ENCODE measurements at places on chromosomes 3 and 15. TPM values are rescaled to one million over a fixed set of nuclear protein-coding genes. Genes with fewer than 3 reads are reported as not detected.

P3H2 gene
- 9.3 TPM for polyA plus RNA-seq

GRCh38 chr3:111952866-111953450 is 25.9 kb upstream of the ABHD10 start:
- H3K4me3 ChIP-seq: no peak overlapping the region
- H3K36me3 ChIP-seq: peaks cover 15% of the 10 kb centered on the region
- H3K27me3 ChIP-seq: no peaks in the 10 kb centered on the region
- no peak for DNase-seq

MAGEL2 gene
- polyA plus RNA-seq: 2.0 TPM

- H3K27me3 ChIP-seq: no peaks in the 10 kb centered on the region
- no peak overlapping the region for H3K4me3 ChIP-seq
- no peak for DNase-seq
Measured at GRCh38 chr15:80849308-80849707, 70.1 kb downstream of the CEMIP start.

TRAK1 gene
- 36.2 TPM for polyA plus RNA-seq

- peaks cover 4% of the 10 kb centered on the region for H3K4me1 ChIP-seq
- no peak overlapping the region for H3K27ac ChIP-seq
- no peaks in the 10 kb centered on the region for H3K27me3 ChIP-seq
- no peak for DNase-seq
- H3K4me3 ChIP-seq: no peak overlapping the region
Measured at GRCh38 chr3:20190991-20191390, 5.0 kb upstream of the SGO1 start.

- peak overlapping the region; percentile 60 for H3K27ac ChIP-seq
- DNase-seq: no peak
- H3K4me1 ChIP-seq: peaks cover 44% of the 10 kb centered on the region
Measured at GRCh38 chr3:51391566-51392354, 675 bp downstream of the RBM15B start.

MYL3 gene
- 6.7 TPM for polyA plus RNA-seq

DNA sequence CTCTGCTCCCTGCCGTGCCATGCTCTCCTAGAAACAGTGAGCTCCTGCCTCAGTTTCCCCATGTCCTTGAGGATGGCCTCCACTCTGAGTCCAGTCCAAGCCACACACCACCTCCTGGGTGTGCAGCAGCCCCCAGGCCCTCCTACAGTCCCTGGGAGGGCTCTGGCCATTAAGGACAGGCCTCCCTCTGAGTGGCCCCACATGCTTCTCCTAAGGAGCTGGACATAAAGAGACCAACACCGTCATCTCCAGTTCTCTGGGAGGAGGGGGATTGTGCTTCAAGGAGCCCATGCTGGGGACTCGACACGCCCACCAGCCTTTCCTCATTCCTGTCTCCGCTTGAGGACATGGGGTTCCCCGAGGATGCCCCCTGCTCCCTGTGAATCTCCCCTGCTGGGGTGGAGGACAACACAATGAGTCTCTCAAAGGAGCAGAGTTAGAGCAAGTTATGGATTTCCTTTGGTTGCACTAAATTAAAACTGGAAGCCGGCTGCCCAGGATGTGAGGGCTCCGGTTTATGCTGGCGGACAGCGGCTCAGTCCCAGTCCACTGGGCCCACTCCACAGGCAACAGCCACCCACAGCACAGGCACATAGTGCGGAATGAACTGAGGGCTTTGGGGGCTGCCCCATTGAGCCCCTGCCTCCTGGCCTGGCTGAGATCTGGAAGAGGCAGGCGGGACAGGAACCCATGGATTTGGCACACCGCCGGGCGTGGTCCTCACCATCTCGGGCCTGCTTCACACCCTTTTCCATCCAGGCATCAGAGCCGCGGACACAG is 165.6 kb upstream of the IQSEC1 start:
- no peak for DNase-seq
- no peak overlapping the region for H3K4me3 ChIP-seq
- H3K27me3 ChIP-seq: peaks cover 23% of the 10 kb centered on the region
- H3K36me3 ChIP-seq: no peaks in the 10 kb centered on the region
- H3K27ac ChIP-seq: no peak overlapping the region

DNA sequence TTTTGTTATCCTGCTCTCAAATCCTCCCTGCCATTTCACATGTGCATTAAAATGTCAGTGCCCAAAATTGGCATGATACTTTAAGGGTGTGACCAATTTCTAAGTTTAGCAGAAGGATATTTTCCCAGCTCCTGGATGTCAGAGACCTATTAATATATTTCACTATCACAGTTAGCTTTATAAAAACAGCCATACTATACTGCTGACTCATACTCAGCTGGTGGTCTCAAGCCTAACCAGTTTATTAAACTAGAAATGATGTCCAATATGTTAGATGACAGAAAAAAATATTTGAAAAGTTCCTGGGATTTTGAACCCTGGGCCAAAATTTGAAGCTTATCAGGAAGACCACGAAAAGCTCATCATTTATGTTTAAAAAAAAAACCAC is 60.9 kb upstream of the ZNF280D start:
- no peaks in the 10 kb centered on the region for H3K27me3 ChIP-seq
- no peaks in the 10 kb centered on the region for H3K4me1 ChIP-seq
- H3K36me3 ChIP-seq: no peaks in the 10 kb centered on the region
- no peak overlapping the region for H3K4me3 ChIP-seq
- no peak for DNase-seq

NOX5 gene
- 0.16 TPM for polyA plus RNA-seq

DNA sequence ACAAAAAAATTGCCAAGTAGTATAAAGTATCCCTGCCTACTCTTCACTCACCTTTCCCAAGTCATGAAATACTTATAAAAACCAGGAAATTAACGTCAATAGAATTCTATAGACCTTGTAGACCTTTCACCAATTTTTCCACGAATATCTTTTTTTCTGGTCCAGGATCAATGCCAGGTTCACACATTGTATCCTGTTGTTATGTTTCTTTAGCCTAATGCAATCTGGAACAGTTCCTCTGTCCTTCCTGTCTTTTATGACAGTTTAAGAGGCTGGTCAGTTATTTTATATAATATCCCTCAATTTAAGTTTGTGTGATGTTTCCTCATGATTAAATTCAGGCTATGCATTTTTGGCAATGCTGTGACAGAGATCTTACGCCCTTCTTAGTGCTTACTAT is 63.2 kb upstream of the MAGI1 start:
- H3K27me3 ChIP-seq: no peaks in the 10 kb centered on the region
- no peak for DNase-seq
- no peak overlapping the region for H3K4me3 ChIP-seq
- no peak overlapping the region for H3K27ac ChIP-seq
- H3K36me3 ChIP-seq: no peaks in the 10 kb centered on the region

- no peak overlapping the region for H3K4me3 ChIP-seq
- H3K36me3 ChIP-seq: no peaks in the 10 kb centered on the region
- H3K27ac ChIP-seq: no peak overlapping the region
- DNase-seq: no peak
Measured at GRCh38 chr3:160694345-160694744, 17.4 kb downstream of the ARL14 start.

DNA sequence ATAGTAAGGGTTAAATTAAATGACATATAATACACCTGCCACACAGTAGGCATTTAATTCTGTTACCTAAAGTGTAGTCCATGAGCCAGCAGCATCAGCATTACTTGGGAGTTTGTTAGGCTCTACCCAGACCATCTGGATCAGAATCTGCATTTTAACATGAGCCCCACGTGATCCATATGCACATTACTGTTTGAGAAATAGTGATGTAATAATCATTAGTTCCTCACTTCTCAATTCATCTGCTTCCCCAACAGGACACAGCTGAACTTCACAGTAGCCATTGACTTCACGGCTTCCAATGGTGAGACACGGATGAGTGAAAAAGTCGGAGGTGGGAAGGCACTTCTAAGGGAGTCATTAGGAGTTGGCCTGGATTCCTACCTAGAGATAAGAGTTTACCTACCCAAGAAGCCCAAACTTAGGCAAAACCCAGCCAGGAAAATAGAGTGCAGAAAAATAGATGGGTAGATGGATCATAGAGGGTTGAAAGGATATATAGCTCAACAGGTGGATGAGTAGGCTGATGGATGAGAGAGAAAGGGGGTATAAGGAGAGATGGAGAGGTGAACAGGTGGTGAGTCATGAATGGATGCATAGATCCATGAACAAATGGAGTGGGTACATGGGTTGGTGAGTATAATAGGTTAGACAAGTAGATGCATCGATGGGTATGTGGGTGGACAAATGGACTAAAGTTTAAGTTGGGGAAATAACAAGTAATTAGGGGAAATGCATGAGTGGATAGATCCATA is 13.3 kb downstream of the CPNE9 start:
- H3K36me3 ChIP-seq: no peaks in the 10 kb centered on the region
- no peak for DNase-seq
- peaks cover 9% of the 10 kb centered on the region for H3K4me1 ChIP-seq
- H3K4me3 ChIP-seq: no peak overlapping the region

GRCh38 chr15:58699769-58700168 is 49.7 kb downstream of the ADAM10 start:
- DNase-seq: no peak
- H3K27ac ChIP-seq: no peak overlapping the region

GRCh38 chr3:42375121-42375800 is 35.1 kb downstream of the LYZL4 start:
- H3K4me3 ChIP-seq: no peak overlapping the region
- H3K27ac ChIP-seq: no peak overlapping the region
- DNase-seq: no peak
- no peaks in the 10 kb centered on the region for H3K27me3 ChIP-seq
- H3K36me3 ChIP-seq: no peaks in the 10 kb centered on the region
- H3K4me1 ChIP-seq: no peaks in the 10 kb centered on the region

- peaks cover 16% of the 10 kb centered on the region for H3K4me1 ChIP-seq
- no peak for DNase-seq
- no peak overlapping the region for H3K4me3 ChIP-seq
- no peaks in the 10 kb centered on the region for H3K36me3 ChIP-seq
- H3K27ac ChIP-seq: no peak overlapping the region
- no peaks in the 10 kb centered on the region for H3K27me3 ChIP-seq
Measured at GRCh38 chr15:35139822-35140221, 54.7 kb upstream of the NANOGP8 start.

COLQ gene
- 4.7 TPM for polyA plus RNA-seq

OR5K3 gene
- not detected for polyA plus RNA-seq
